Hematopoietic multipotent progenitor cell (in vitro differentiated cells): ENCODE measurements at places on chromosomes 4 and X. TPM values are rescaled to one million over a fixed set of nuclear protein-coding genes. Genes with fewer than 3 reads are reported as not detected.
A peak's percentile ranks its signal among the peaks of the same experiment; 100 is the strongest.

DNA sequence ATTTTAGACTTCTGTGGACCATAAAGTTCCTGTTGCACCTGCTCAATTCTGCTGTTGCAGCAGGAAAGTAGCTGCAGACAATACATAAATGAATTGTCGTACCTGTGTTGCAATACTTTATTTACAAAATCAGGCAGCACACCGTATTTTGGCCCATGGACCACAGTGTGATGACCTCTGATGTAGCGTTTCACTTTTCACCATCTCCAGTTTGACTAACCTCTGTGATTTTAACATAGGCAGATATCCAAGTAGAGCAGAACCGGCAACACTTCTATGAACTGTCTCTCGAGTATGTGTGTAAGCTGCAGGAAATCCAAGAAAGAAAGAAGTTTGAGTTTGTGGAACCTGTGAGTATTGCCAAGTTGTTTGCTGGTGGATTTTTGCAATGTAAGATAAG lies 132.7 kb downstream of the ARHGAP10 start:
- no peak for DNase-seq

DNA sequence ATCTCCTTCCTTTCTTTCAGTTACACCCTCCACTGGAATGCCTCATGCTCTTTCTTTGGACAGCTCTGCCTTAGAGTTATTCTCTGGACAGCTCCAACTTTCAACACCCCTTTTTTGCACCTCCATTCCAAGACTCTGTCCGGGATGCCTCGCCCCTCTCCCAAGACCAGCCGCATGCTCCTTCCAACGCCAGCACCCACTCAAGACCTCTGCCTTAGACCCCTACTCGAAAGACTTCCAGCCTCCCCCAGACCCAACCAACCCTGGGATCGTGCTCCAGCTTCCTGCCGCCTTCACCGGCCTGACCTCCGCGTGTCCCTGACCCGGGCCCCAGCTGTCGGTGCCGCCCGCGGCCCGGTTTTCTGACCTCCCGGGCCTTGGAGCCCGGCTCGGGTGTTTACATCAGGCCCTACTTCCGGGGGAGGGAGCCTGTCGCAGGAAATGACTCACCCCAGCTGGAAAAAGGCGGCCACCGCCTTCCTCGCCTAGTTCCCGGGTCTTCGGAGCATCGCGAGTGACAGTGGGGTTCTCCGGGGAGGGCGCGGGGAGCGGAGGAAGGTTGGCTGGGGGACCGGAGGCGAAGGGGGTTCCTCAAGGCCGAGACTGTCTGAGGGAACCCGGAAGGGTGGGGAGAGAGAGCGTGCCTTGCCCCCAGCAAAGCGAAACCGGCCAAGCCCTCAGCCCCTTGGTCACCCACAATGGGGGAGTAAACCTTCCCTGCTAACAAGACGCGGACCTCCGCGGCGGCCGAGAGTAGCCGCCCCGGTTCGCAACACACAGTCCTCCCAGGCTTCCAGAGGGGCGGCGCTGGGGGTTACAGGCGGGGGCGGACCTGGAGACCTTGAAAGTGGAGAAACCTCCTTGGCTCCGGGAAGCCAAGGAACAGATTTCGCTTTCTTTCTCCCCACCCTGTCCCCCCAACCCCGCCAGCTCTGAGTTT lies at the start of gene WDR45:
Gene WDR45 (minus strand): TSS at position 399 of the 940 bp plus-strand sequence. CDS start 1,792 bp downstream, outside the sequence.
- DNase-seq = peak; percentile 74

GRCh38 chrX:2628751-2629315 lies 62.3 kb upstream of the CD99 start:
- DNase-seq = no peak

GRCh38 chr4:118326585-118326984 lies 26.2 kb downstream of the PRSS12 start:
- no peak for DNase-seq

AFF2 gene
- total RNA-seq = 2.7 TPM
